Neural crest cell (in vitro differentiated cells): ENCODE measurements at places on chromosomes 16 and 17.

GRCh38 chr17:72350073-72350472 lies 229.3 kb downstream of the SOX9 start:
- no peak for DNase-seq

- no peak for DNase-seq
Measured at GRCh38 chr17:14299280-14300141, 1.4 kb upstream of the HS3ST3B1 start.

GRCh38 chr17:50946223-50946890 lies 80.2 kb upstream of the TOB1 start:
- no peak for DNase-seq

DNA sequence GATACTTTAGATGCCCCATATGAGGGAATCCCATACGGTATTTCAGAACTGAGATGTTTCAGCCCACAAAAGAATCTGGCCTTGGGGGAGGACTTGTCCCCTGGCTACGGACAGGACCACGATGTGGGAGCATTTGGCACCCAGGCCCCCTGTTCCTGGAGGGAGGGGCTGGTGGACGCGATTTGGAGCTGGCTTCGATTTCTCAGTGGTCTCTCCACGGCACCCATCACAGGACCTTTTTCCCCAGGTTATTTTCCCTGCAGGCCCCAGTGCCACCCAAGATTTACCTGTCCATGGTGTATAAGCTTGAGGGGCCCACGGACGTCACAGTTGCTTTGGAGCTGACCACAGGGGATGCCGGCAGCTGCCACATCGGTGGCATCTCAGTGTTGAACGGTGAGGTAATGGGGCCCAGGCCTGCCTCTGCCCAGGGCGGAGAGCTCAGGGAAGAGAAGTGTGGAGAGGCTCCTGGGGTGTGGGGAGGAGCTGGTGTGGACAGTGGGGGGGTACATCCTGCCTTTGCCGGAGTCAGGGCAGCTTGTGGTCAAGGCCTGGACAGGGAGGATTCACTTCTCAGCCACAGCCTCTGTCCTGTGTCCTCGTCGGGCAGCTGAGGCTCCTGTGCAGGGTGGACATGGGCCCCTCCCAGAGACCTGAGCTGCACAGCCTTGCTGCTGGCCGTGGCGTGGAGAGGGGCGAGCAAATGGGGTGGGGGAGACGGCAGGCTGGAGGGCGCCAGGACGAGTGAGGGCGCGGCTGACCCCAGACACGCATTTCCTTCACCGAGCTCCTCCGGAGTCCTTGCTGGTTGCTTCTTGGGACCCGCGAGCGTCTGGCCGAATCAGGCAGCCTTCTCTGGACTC lies 9.9 kb downstream of the ENGASE start:
- no peak for DNase-seq

GRCh38 chr17:81314398-81315081 lies 19.4 kb upstream of the SLC38A10 start:
- DNase-seq, result no peak

GRCh38 chr17:58631523-58632323 lies 60.1 kb downstream of the TEX14 start:
- DNase-seq, result peak; percentile 87

DNA sequence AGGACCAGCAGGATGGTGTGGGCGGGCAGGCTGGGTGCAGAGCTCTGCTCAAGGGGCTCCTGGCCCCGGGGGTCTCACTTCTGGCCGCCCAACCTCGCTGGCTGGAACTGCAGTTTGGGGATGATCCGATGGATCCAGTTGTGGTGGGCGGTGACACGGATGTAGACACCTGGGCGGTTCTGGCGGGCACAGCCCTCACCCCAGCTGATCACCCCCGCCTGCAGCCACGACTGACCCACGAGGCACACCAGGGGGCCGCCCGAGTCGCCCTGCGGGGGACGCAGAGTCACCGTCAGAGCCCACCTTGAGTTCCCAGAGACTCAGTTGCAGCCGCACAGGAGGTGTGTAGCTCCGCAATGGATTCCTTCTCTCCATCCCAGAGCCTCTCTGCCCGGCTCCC lies 7.5 kb downstream of the PRSS27 start:
- DNase-seq, result no peak

GRCh38 chr16:78246559-78246958 lies 147.1 kb downstream of the WWOX start:
- DNase-seq, result no peak

GRCh38 chr17:48492401-48493298 lies 38.2 kb downstream of the HOXB1 start:
- peak; percentile 52 for DNase-seq

DNA sequence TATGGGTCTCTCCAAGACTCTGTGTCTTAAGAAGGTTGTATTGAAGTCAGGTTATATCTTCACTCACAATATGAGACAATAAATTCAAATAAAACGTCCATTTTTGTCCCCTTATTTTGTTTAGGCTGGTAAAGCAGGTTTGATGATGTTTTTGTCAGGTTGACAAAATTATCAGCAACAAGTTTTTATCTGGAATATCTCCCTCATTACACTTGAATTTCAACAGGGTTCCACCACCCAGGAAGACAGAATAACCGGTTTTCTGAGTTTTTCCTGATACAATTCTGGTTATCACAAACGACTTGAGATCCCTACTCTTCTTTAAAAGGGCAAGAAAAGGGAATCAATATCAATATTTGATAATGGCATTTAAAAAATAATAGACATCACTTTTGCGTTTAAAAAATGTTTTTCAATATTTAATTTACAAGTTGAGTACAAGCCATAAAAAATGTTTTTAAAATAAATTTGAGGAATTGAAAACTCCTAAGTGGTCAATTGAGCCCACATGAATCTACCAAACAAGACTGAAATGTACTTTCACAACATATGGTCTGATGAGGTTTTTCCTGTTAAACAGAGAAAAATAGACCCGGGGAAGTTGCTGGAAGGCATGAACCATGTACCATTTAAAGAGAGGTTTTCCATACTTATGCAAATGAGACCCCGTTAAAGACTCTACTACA lies 1.4 kb upstream of the ATP6V0A1 start:
- no peak for DNase-seq

GRCh38 chr17:75317671-75318070 lies 28.4 kb upstream of the SLC25A19 start:
- no peak for DNase-seq

DNA sequence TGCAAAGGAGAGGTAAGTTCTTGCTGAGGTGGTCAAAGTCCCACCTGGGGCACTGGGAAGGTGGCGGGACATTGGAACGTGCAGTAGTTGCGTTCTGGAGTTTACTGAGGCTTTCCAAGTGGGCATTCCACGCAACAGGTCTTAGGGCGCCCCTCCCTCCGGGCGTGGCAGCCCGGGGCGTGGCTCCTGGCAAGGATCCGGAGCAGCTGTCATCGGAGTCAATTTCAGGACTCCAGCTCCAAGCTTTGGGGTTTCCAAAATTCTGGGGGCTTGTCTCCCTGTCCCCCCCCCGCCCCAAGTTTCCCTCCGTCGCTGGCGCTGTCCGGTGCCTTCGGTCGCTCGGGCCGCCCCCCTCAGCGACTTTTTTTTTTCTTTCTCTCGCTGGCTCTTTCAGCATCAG lies 43.1 kb upstream of the AMZ2 start:
- DNase-seq, result no peak

- DNase-seq, result no peak
Measured at GRCh38 chr17:79949656-79950209, 85.9 kb downstream of the TBC1D16 start.

GRCh38 chr16:85571813-85572619 lies 41.1 kb upstream of the GSE1 start:
- no peak for DNase-seq
